ENCODE measurements at places on chromosomes 11 and 22.

DNA sequence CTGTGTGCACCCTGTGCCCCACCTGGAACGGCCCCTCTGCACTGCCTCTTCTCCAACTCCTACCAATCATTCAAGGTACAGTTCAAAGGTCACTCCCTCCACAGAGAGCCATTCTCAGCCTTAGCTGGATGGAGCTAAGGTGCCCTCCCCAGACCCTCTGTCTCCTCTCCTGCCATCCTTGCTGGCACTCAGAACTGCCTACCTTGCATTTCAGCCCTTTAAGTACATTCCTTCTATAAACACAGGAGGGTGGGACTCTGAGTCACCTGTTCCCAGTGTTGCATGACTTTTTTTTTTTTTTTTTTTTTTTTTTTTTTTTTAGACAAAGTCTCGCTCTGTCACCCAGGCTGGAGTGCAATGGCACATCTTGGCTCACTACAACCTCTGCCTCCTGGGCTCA, 8.6 kb downstream of the TTLL1 start:
- DNase-seq = no peak

- no peak for DNase-seq
Measured at GRCh38 chr11:122804161-122804560, 34.1 kb upstream of the CRTAM start.

DNA sequence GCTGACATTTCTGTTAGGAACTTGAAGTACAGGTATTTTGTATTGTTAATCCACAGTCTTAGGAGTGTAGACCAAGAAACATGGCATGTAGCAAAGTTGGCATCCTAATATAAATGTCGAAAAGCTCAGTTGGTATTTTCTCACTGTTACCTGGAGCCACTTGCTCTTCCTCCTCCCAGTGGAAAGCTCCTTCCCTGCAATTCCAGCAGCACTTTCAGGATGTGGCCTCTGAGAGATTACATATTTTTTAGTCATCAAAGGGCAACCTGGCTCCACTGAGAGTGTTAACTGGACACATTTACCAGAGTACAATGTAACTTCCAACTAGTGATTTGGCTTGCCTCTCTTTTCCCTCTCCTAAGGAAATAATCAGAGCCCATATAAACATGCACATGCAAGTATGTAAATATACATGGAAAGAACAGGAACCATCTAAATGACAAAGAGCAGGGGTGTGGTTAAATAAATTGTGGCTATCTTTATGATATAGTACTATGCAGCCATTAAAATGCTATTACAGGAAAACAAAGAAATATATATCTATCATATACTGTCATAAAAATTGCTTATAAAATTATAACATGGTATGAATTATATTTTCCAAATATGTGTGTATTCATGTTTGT, 14.3 kb upstream of the EED start:
- DNase-seq = no peak

DNA sequence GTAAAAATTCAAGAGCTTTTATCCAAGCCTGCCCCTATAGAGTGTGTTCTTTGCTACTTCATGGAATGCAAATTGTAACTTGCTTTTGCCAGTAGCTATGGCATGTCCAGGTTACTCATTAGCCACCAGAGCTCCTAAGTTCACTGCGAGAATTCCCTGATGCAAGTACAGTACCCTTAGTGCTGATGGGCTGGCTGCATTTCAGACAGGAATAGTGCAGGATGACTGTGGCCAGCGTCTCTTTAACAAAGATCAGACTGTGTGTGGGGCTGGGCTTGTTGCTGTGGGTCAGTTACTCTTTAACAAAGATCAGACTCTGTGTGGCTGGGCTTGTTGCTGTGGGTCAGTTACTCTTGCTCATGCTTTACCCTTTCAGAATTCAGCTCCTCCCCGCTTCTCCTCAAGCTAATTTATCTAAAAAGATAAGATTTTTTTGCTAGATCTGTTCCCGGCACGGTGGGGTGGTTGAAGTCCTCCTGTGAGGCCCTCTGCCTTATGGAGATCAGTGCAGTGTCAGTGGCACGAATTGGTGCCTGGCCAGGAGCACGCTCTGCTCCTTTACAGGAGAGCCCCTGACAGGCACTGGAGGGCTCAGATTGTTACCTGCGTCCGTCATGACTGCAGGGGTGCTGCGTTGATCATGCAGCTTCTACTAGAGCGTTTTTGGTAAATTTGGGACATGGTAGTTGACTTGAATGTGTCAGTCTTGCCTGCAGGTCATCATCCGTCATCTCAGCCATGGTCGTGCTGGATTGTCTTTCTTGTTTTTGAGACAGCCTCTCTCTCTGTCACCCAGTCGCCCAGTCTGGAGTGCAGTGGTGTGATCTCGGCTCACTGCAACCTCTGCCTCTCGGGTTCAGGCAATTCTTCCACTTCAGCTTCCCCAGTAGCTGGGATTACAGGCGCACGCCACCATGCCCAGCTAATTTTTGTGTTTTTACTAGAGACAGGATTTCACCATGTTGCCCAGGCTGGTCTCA, 27.0 kb downstream of the AP2A2 start:
- no peak for DNase-seq

- no peak for DNase-seq
Measured at GRCh38 chr22:29269230-29269604, 1.1 kb downstream of the EWSR1 start.
